ENCODE measurements at places on chromosomes 4 and X.
A peak's percentile ranks its signal among the peaks of the same experiment; 100 is the strongest.

DNA sequence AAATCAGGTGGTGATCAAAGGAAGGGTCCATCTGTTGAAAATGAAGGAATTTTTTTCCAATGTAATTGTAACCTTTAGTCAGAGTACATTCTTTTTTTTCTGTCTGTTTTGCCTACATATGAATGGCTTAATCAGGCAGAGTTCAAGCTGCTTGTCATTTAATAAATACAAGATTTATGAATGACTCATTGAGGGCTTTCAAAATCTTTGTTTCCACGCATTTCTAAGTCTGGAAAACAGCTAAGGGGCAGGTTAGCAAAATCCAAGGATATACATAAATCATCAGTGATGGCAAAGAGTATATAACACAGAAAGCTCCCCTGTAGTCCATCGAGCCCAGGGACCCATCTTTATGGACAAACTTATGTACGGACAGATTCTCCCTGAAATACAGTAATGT is 1.8 kb downstream of the CA5B start:
- DNase-seq: no peak

GRCh38 chr4:45183905-45184304 is 457.5 kb upstream of the GNPDA2 start:
- DNase-seq: no peak

DNA sequence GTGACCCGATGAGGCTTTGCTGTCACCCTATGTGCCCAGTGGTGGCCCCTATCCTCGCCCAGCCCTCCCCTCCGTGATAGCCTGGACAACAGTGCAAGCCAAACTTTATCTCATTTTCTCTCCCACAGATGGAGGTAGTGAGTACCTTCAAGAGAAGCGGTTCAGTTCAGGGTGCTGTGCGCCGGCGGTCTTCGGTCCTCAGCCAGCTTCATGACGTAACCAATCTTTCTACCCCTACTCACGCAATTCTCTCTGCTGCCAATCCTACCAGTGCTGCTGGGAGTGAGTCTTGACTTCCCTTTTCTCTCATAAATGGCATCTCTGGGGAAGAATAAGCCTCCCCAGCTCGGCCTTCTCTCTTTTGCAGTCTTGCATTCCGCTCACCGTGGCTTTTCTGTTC is 29.5 kb downstream of the CCNQ start:
- DNase-seq: no peak

DNA sequence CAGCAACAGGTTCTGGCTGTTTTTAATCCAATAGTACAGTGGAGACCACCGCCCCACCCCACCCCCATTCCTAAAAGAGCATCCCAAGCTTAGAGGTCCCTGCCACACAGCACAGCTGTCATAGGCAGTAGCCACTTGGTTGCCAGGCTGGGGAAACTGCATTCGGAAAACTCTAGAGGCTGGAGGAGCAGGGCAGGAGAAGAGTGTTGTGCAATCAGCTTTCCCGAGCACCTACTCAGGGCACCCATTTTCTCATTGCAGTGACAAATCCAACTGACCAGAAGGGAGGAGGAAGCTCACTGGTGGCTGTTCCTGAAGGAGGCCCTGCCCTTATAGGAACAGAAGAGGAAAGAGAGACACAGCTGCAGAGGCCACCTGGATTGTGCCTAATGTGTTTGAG is 1.1 kb downstream of the CXCL1 start:
- DNase-seq: peak; percentile 29

Measured in right cardiac atrium (tissue), 5 donors.